Esophagus mucosa (tissue), 1 donor: ENCODE measurements at places on chromosomes 6 and 20.

DNA sequence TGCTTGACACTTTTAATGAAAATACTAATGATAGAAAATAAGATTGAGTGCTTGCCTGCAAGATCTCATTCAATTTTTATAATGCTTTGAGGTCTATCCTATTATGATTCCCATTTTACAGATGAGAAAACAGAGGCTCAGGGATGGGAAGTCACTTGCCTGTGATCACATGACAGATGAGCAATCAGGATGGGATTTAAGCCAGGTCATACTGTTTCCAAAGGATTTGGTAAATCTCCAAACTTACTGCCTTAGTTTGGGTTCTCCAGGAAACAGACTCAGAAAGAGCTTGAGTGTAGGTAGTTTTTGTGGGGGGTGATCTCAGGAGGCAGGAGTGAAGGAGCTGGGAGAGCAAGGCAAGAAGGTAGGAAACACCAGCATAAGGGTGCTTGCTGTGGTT, 456.3 kb downstream of the MAFB start:
- ATAC-seq, result no peak

DNA sequence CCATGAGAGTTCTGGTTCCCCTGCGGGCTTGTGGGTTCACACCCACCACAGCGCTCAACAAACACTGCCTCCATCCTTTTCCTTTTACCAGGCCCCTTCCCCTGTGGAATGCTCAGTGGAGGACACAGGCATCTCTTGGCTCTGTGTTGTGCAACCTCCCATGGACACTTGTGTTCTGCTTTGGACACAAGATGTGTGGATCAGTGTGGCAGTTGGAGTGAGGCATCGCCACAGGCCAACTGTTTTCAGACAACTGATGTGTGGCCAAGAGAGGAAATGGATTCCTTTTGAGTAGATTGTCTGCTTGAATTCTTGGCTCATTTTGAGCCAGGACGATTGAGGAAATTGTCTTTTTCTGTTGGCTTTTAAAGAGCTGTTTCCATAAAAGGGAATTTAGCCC, 26.8 kb downstream of the CST8 start:
- no peak for ATAC-seq

GRCh38 chr6:148790817-148791216, 44.0 kb downstream of the UST start:
- ATAC-seq, result no peak

DNA sequence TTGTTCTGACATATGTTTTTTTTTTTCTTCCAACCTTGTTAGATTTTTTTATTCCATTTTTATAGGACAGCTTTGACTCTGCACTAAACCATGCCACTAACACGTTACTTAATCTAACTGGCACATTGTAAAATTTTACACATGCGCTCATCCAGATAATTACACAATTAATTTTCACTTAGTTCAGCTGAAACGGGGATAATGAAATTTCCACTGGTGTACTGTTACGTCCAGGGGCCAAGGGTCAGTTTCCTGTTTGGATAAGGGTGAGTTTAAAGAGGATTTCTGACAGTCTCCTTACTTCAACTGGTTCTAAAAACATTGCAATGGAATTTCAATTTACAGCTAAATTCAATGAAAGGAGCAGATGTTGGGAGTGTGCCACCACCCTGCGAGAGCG, 221.8 kb upstream of the CEP162 start:
- ATAC-seq, result no peak

GRCh38 chr6:40891131-40891530, 147.9 kb downstream of the UNC5CL start:
- no peak for ATAC-seq

DNA sequence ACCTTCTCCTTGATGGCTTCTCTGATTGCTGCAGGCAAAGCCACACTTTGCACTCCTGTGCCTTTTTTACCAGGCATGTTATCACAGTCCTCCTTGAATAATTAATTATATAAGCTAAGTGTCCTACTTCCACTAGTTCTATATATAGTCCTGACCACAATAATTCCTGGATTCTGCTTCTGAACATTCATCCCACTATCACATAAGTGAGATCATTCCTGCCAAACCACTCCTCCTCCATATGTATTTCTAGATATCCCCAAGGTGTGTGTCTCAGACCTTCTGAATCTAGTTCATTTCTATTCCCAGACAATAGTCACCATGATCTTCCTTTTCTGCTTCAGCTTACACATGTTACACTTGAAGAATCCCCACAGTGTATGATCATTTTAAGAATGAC, 1237.5 kb upstream of the MAP3K7 start:
- ATAC-seq, result no peak

DNA sequence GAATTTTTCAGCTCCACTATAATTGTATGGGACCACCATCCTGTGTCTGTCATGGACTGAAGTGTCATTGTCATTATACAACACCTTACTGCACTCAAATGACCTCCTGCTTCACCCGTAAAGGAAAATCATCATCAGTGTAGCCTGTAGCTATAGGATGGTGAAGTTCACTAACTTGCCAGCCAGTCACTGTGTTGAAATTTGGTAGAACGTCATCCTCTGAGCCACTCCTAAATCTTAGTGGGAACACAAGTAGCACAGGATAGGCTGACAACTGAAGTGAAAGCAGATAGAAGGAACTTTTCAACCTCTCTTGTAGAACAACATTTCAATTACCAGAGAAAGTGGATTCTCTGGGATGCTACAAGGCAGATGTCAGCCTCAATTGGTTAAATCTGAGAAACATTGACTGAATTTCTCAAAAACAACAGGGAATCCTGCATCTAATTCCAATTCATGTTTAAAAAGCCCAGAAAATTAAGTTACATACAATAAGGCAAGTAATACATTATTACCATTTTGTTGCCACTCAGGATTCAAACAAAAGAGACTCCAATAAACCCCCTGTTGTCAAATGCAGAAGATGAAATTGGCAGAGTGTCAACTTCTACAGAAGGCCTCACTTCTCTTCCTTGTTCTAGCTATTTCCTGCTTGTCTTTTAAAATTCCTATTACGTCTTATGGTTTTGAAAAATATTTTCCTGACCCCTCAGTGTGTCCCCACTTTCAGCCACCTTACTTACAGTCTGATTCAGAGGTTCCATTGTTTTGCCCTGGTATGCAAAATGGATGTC, 647.9 kb upstream of the AGPAT4 start:
- peak; percentile 86 for ATAC-seq

DNA sequence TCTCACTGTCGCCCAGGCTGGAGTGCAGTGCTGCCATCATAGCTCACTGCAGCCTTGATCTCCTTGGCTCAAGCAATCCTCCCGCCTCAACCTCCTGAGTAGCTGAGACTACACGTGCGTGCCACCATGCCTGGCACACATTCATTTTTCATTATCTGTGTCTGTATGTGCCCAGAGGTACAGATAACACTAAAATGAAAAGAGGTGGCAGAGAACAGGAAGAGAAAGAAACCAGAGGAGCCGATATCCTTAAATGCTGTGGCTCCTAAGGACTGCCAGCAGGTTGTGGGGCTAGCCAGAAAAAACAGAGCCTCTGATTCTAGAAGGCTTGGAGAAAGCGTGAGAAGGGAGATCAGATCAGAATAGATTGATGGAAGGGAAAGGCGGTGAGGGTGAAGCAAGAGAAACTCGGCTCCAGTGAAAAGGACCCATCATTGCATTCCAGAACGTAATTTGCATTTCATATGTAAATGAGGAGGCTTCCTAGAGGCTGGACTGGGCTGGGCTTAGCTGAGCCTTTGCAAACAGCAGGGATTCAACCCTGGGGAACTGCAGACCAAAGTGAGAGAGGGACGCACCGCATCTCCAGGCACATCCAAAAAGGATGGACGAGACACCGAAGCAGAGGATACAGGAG, 64.2 kb downstream of the GCNT2 start:
- ATAC-seq, result no peak

GRCh38 chr6:84768442-84769174, 4.2 kb upstream of the TBX18 start:
- no peak for ATAC-seq

DNA sequence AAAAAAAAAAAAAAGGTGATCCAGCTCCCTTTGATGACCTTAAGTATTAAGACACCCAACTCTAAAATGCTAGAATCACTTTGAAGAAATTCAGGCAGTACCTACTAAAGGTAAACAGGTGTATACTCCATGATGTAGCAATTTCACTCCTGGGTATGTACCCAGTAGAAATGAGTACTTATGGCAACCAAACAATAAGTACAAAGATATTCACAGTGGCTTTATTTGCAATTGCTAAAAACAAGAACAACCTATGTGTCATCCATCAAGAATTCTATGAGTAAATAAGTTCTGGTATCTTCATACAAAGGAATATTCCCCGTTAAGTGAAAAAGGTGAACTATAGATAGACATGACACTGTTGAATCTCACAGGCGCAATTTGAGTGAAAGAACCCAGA, 29.4 kb downstream of the MDGA1 start:
- no peak for ATAC-seq

DNA sequence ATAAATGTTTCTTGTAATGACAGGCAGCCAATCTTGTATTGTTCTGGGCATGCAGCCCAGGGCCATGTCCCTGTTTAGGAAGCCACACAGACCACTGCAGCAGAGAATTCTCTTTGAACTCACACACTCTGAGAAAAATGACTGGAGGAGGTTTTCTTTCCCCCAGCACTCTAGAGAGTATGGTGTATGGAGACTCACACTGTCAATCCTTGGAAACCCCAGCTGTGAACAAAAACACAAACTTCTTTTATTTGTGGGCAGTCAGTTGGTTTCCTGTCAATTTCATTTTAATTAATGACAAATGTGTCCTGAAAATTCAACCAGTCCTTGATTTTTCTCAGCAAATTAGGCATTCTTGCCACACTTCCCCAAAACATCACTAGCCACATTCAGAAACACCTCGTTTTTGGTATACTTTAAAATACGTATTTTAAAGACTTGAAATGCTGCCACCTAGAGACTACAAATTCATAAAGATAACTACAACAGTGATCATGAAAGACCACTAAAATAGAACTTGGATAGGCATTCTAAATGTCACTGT, 52.9 kb upstream of the UFL1 start:
- no peak for ATAC-seq

DNA sequence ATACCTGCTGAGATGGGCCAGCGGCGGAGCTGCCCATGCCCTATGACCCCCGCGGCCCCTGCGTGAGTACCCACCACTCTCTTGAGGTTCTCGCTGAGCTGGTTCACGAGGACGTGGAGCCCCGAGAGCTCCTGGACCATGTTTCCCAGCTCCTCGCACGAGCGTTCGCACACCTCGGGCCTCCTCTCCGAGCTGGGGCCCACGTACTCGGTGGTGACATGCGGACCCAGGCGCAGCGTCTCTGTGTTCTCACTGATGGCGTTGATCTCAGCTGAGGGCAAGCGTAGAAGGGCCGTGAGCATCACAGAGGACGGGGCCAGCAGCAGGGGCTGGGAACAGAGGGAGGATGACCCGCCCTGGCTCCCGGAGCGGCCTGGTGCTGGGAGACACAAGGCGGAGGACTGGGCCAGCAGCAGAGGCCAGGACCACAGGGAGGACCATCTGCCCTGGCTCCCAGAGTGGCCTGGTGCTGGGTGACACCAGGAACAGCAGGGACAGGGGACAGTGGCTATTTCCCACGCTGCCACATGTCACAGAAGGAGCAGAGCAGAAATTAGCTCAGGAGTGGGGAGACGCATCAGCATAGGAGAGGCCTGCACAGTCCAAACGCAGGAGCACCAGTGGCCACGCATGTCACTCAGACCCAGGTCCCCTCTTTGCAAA, 11.8 kb downstream of the THBS2 start:
- ATAC-seq, result no peak

DNA sequence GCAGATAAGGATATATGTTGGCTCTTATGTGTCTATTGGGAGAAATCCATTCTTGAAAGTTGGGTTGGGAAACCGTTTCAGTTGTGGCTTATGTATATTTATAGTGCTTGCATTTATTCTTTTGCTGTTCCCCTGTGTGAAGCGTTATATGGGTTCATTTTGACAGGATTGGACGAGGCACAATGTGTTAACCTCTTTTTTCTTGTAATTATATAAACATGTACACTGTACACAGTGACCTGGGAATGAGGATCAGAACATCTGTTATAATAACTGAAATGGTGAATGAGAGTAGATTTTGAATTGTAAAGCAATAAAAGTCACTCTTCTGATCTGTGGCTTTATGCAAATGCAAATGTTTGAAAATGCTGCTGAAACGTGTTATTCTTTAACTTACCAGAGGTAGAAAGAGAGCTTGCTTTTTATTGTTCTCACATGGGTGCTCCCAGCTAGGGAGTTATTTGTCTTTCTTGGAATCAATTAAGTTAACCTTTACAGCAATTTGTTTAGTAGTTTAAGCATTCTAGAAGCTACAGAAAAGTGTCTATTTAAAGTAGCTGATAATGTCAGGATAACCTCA, 213.7 kb downstream of the GRIK2 start:
- ATAC-seq, result no peak

DNA sequence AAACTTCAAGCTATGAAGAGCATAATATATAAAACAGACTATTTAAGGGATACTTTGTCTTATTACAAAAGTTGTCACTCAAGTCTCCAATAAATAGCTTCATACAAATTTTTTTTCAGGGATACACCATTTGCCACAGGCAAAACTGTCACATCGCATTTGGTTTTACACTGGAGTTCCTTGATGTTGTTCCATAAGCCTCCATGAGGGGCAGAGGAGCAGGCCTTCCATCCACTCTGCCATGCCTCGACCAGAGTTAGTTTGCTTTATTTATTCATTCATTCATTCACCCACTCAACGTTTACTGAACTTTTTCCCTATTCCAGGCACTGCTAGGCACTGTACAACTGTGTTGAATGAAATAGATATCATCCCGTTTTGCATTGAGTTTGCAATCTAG, 246.6 kb downstream of the PHF3 start:
- ATAC-seq, result no peak

- no peak for ATAC-seq
Observed at GRCh38 chr20:5180933-5181332, 54.1 kb downstream of the CDS2 start.
